HT1080 (cell line): ENCODE measurements at places on chromosomes 3 and 15. TPM values are rescaled to one million over a fixed set of nuclear protein-coding genes. Genes with fewer than 3 reads are reported as not detected.

- no peak for DNase-seq
Measured at GRCh38 chr3:71285086-71285485, 298.4 kb downstream of the FOXP1 start.

- DNase-seq, result no peak
Measured at GRCh38 chr15:70092464-70093027, 5.2 kb downstream of the TLE3 start.

Gene ZNF620
- 2.6 and 4.4 TPM in 2 replicates for total RNA-seq

Gene PDCD6IP
- 71.5 and 109 TPM in 2 replicates for total RNA-seq

- DNase-seq, result no peak
Measured at GRCh38 chr15:93051236-93052089, 37.5 kb downstream of the RGMA start.
